ENCODE measurements at places on chromosomes 2 and 18.

DNA sequence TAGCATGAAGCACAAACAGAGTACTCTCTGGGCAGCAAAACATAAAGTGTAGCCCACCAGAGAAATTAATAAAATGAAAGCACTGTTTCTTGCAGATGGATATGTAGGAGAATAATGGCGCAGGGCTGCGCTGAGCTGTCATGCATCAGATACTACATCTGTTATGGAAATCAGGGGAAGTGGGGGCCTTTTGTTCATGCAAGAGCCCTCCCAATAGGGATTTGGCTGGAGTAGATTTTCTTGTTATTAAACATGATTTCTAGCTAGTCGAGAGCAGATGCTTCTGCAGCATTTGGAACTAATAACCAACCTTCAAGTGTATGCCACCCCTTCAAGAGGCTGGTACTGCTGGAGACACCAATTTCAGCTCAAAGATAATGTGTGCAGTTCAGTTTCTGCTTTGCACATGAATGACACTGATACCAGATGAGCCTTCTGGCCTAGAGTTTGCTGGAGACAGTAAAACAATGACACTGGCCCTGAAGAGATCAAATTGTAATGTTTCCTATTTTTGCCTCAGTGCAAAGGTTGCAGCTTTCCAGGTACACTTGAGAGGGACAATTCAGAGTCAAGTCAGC lies 58.0 kb downstream of the RND3 start:
- no peak for DNase-seq

GRCh38 chr2:45267062-45267792 lies 258.0 kb upstream of the SIX2 start:
- DNase-seq = no peak

DNA sequence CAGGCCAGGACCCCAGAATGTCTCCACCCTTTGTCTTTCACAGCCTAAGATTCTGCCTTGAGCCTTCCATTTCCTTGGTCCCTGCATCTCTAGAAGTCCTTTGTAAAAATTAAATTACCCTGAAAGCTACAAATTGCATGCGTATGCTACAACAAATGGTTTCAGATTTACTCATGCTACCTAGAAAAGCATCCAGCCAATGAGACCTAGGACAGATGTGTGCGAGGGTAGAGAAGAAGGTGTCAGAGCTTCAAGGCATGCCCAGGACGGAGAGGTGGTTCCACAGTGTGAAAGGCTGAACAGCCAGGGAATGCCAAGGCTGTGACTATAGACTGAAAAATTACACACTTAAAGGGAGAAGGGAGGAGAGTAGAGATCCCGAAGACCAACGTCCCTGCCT lies 40.2 kb downstream of the CCBE1 start:
- no peak for DNase-seq

GRCh38 chr2:164826293-164827243 lies 15.1 kb downstream of the COBLL1 start:
- no peak for DNase-seq

GRCh38 chr2:88058191-88058590 lies 2.6 kb upstream of the KRCC1 start:
- DNase-seq = no peak

GRCh38 chr2:187819624-187820023 lies 265.4 kb upstream of the TFPI start:
- no peak for DNase-seq

DNA sequence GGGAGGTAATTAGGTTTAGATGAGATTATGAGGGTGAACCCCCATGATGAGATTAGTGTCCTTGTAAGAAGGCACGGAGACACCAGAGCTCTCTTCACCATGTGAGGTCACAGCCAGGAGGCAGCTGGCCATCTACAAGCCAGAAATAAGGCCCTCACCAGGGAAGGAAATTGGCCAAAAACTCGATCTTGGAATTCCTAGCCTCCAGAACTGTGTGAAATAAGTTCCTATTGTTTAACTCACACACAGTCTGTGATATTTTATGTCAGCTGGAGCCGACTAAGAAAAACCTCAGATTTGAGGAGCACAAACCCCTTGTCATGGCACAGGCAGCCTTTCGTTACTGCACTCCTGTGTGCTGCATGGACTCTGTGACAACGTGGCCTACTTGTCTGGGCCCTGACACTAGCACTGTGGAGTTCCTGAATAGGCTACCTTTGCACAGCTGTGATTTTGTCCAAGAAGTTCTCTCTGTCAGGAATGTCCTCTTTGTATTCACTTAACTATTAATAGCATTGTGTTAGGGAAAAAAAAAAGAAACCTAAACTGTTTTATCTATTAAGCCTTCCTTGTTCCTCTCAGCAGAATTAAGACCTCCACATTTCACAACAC lies 319.8 kb downstream of the TDRD15 start:
- no peak for DNase-seq

All from hematopoietic multipotent progenitor cell treated with erythropoietin and hydrocortisone succinate and interleukin-3 and kit ligand, for 17 days (in vitro differentiated cells).